ENCODE measurements at places on chromosomes 12 and 14.

DNA sequence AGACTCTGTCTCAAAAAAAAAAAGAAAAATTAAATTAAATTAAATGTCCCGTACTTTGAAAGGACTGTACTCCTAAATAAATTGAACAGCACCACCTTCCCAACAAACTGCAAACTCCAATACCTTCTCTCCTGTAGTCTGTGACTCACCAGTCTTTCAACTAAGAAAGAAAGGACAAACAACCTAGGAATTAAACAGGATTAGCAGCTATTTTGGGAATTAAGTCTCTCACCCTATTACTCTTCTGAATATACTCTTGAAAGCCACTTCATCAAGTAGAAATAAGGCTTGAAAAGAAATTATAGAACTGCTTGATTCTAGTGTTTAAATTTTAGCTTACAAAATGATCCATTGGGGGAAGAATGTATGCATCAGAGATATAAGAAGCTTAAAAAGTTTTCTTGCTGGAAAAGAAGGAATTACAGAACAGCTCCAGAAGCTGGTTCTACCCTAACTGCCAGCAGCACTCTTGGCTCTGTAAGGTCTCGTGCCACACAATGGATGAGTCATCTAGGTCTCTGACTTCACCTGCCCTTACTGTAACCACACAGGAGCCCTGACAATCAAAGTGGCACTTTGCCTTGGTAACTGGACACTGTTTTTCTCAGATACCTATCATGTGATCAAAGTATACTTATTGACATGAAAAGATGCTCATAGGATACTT lies 57.0 kb upstream of the CERS5 start:
- peaks cover 1% of the 10 kb centered on the region for H3K4me1 ChIP-seq
- H3K27ac ChIP-seq, result peak overlapping the region; percentile 37
- no peaks in the 10 kb centered on the region for H3K36me3 ChIP-seq
- DNase-seq, result peak; percentile 88

GRCh38 chr14:60125918-60126317 lies 34.2 kb downstream of the PCNX4 start:
- H3K4me3 ChIP-seq, result no peak overlapping the region
- no peak overlapping the region for H3K27ac ChIP-seq
- no peaks in the 10 kb centered on the region for H3K27me3 ChIP-seq
- DNase-seq, result no peak
- no peaks in the 10 kb centered on the region for H3K4me1 ChIP-seq
- peaks cover 24% of the 10 kb centered on the region for H3K36me3 ChIP-seq

- no peaks in the 10 kb centered on the region for H3K27me3 ChIP-seq
- no peak overlapping the region for H3K27ac ChIP-seq
- H3K4me1 ChIP-seq, result peaks cover 38% of the 10 kb centered on the region
- no peaks in the 10 kb centered on the region for H3K36me3 ChIP-seq
- H3K4me3 ChIP-seq, result no peak overlapping the region
These were observed 22.2 kb upstream of the TCL1B start for GRCh38 chr14:95664066-95664465.

- H3K27ac ChIP-seq, result no peak overlapping the region
- no peaks in the 10 kb centered on the region for H3K4me1 ChIP-seq
- DNase-seq, result no peak
- H3K4me3 ChIP-seq, result no peak overlapping the region
These were observed 476.9 kb downstream of the SLC6A15 start for GRCh38 chr12:84435682-84436081.

- H3K4me3 ChIP-seq, result no peak overlapping the region
- H3K4me1 ChIP-seq, result peaks cover 29% of the 10 kb centered on the region
- H3K36me3 ChIP-seq, result no peaks in the 10 kb centered on the region
- peak; percentile 48 for DNase-seq
- peak overlapping the region; percentile 45 for H3K27ac ChIP-seq
These were observed 47.3 kb downstream of the WDR20 start for GRCh38 chr14:102187044-102187443.

DNA sequence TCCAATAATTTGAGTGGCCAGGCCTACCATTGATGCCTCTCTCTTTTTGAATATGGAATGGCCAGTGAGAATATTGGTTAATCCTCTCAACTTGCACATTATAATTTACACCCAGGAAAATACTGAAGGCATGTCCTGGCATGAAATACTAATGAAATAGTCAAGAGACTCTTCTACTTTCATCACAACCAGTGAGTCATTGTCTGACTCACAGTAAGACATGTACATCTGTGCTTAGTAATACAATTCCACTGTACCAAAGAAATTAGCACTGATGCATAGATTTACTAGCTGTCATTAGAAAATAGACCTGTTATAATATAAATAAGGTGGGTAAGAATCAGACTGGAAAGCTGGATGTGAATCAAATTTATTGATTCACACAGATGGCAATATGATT lies 31.6 kb downstream of the KCNC2 start:
- no peaks in the 10 kb centered on the region for H3K27me3 ChIP-seq
- DNase-seq, result peak; percentile 1
- H3K4me1 ChIP-seq, result no peaks in the 10 kb centered on the region
- no peaks in the 10 kb centered on the region for H3K36me3 ChIP-seq
- H3K4me3 ChIP-seq, result no peak overlapping the region

GRCh38 chr12:86623267-86623666 lies 367.1 kb upstream of the MGAT4C start:
- no peaks in the 10 kb centered on the region for H3K27me3 ChIP-seq
- DNase-seq, result no peak
- no peaks in the 10 kb centered on the region for H3K36me3 ChIP-seq

DNA sequence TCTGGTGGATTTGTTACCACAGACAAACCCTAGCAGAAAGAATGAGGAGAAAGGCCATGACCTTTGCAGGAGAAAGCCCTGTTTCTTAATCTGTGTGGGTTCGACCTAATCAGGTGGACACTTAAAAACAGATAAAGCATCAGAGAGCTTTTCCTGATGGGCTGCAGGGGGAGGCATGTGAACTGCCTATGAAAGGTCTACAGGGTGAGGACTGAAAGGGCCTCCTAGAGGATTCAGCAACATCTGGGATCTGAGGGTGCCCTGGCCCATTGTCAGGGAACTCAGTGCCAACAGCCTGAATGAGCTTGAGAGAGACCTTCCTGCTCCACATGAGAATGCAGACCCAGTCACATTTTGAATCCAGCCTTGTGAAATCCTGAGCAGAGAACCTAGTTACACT lies 178.8 kb upstream of the DDHD1 start:
- no peak overlapping the region for H3K4me3 ChIP-seq
- H3K4me1 ChIP-seq, result no peaks in the 10 kb centered on the region
- no peak overlapping the region for H3K27ac ChIP-seq
- DNase-seq, result no peak

DNA sequence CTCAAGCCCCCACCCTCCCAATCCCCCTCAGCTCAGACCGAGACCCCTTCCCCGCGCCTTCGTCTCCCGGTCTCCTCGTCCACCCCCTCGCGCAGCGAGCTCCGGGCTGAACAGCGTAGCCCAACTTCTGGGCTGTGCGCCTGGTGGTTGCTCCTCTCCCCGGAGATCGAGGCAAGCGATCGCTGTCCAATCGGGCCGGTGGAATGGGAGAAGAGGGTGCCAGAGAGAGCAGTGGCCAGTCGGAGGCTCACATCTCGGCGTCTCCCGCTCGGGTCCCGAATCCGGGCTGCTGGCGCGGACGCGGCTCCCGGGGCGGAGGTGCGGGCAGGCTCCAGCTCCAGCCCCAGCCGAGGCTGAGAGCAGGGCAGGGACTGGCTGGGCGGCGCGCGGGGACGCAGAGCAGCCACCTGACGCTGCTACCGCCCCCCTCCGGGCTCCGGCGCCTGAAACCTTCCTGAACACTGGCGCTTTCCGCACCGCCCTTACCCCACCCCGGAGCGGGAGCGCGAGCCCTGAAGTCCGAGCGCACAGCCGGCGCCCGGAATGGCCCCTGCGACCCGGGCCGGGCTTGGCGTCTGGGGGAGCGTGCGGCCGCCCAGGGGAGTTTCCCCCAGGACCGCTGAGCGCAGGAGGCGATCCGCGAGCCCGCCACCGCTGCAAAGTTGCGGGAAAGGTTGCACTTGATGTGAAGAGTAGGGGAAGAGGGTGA lies 508 bp upstream of the KCNH5 start:
- DNase-seq, result peak; percentile 53
- H3K4me3 ChIP-seq, result peak overlapping the region; percentile 64
- no peaks in the 10 kb centered on the region for H3K36me3 ChIP-seq
- peaks cover 8% of the 10 kb centered on the region for H3K4me1 ChIP-seq
- peaks cover 30% of the 10 kb centered on the region for H3K27me3 ChIP-seq
- H3K27ac ChIP-seq, result no peak overlapping the region

DNA sequence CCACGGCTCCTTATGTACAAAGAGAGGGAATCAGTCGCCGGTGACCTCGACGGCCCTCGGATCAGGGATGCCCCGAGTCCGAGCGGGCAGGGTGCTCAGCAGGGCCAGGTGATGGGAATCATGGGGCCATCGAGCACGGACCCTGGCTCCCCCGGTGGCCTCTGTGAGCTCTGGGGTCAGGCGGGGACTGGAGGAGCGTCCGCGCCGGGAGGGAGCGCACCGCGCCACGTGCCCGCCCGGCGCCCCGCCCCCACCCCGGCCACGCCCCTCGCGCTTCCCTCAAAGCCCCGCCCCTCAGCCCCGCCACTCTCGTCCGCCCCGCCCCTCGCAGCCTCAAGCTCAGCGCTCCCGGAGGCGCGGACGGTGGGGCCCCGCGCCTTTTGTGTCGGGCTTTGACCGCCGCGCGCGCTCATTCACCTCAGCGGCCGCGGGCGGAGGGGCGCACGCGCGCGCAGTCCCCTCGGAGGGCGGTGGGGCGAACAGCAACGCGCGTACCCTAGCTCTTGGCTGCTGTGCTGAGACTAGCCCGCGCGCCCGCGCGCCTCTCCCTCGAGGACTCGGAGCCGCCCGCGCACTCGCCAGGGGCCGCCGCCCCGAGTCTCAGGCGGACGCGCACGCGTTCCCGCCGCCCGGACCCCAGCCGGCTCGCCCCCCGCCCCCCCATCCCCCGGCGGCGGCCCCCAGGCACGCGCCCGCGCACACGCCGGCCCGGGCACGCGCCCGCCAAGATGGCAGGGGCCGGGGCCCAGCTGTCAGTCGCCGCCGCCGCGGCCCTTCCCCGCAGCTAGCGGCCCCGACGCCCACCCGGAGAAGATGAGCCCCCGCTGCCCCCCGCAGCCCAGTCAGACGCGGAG lies 93.9 kb upstream of the EVL start:
- peak overlapping the region; percentile 86 for H3K4me3 ChIP-seq
- H3K27ac ChIP-seq, result no peak overlapping the region
- peaks cover 3% of the 10 kb centered on the region for H3K4me1 ChIP-seq
- H3K36me3 ChIP-seq, result no peaks in the 10 kb centered on the region

GRCh38 chr14:90496379-90496778 lies 99.5 kb downstream of the CALM1 start:
- H3K4me1 ChIP-seq, result peaks cover 14% of the 10 kb centered on the region
- DNase-seq, result no peak
- H3K27me3 ChIP-seq, result no peaks in the 10 kb centered on the region
- no peak overlapping the region for H3K27ac ChIP-seq
- H3K4me3 ChIP-seq, result no peak overlapping the region

GRCh38 chr14:105476097-105476830 lies 1.6 kb downstream of the CRIP2 start:
- peaks cover 13% of the 10 kb centered on the region for H3K4me1 ChIP-seq
- no peak overlapping the region for H3K27ac ChIP-seq
- peak overlapping the region; percentile 80 for H3K4me3 ChIP-seq
- H3K36me3 ChIP-seq, result peaks cover 2% of the 10 kb centered on the region
- H3K27me3 ChIP-seq, result peaks cover 33% of the 10 kb centered on the region

GRCh38 chr12:45834809-45835208 lies 105.3 kb downstream of the ARID2 start:
- no peak overlapping the region for H3K4me3 ChIP-seq
- H3K27ac ChIP-seq, result no peak overlapping the region
- no peaks in the 10 kb centered on the region for H3K27me3 ChIP-seq
- H3K36me3 ChIP-seq, result peaks cover 7% of the 10 kb centered on the region
- no peaks in the 10 kb centered on the region for H3K4me1 ChIP-seq

DNA sequence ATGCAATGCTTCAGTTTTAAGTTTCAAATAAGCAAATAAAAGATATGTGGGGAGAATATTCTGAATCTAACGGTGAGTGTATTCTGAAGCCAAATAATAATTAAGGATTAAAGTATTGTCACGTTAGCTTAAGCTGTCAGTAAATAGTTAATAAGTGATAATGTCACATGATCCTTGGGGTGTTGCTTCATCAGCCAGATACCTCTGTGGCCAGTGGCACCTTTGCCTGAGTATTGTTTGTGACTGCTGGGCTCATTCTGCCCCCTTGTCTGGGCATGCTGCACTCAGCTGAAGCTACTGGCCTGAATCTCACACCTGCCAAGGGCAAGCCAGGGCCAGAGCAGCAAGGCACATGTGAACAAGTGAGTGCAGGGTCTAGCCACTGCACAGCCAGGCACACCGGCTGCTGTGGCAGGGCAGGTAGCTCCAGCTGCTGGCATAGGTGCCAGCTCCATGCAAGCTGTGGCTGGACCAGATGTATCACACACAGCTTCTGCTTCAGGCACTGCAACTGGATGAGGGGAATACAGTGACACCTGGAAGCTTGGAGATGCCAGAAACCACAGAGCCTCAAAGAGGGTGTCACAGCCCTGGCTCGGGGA lies 739.7 kb downstream of the SLC6A15 start:
- no peaks in the 10 kb centered on the region for H3K36me3 ChIP-seq
- no peak overlapping the region for H3K4me3 ChIP-seq
- H3K27ac ChIP-seq, result no peak overlapping the region
- H3K4me1 ChIP-seq, result peaks cover 2% of the 10 kb centered on the region
- H3K27me3 ChIP-seq, result no peaks in the 10 kb centered on the region
- DNase-seq, result no peak

GRCh38 chr12:39297891-39298290 lies 145.0 kb downstream of the KIF21A start:
- no peaks in the 10 kb centered on the region for H3K4me1 ChIP-seq
- DNase-seq, result no peak

DNA sequence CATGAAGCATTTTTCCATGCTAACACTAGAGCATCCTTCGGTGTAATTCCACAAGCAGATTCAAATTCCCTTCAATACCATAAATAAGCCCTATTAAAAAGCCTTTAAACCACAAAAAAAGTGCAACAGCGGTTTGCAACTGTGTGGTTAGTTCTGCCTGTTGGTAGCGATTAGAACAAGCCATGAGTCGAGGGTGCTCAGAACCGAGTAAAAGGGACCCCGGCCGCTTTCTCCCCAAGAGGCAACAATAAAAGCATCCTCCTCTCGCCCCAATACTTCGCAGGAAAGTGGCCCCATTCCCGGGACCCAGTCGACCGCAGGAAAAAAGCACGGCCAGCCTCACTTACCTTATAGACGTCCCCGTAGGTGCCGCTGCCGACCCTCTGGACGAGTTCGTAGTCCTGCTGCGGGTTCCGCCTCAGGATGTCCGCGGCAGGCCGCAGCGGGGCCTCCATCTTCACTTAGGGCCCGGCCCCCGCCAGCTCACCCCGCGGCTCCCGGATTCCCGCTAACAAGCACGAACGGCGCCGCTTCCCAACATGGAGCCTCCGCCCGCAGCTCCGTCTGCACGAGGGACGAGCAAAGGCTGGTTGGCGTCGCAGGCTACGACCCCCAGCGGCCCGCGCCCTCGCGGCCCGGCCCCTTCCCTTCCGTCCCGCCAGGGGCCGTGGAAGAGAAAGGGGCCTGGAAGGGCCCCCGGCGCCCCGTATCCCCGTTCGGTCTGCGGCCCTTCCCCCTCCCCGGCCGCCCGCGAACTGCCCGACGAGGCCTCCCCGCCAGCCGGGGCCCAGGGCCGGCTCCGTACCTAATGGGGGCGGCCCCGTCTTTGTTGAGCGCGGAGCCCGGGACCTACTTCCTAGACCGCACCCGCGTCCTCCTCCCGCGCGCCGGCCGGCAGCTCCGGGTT lies 521 bp downstream of the MAP4K5 start:
- no peaks in the 10 kb centered on the region for H3K36me3 ChIP-seq
- DNase-seq, result peak; percentile 58
- peaks cover 8% of the 10 kb centered on the region for H3K4me1 ChIP-seq
- H3K27ac ChIP-seq, result peak overlapping the region; percentile 80
